Esophagus squamous epithelium (tissue), 5 donors: ENCODE measurements at places on chromosomes 6 and 20. TPM values are rescaled to one million over a fixed set of nuclear protein-coding genes. Genes with fewer than 3 reads are reported as not detected.
A peak's percentile ranks its signal among the peaks of the same experiment; 100 is the strongest.

The SLC22A2 gene
- not detected for total RNA-seq

The ZSCAN12 gene
- 4.0 TPM for total RNA-seq

The ENPP1 gene
- 0.76 TPM for total RNA-seq

The TSPYL1 gene
- total RNA-seq, result 55.5 TPM

The ZNF334 gene
- 0.27 TPM for total RNA-seq

GRCh38 chr20:24149881-24150307 is 161.3 kb upstream of the GGTLC1 start:
- no peaks in the 10 kb centered on the region for H3K27me3 ChIP-seq
- H3K36me3 ChIP-seq, result no peaks in the 10 kb centered on the region
- no peak for DNase-seq
- no peaks in the 10 kb centered on the region for H3K4me1 ChIP-seq
- H3K27ac ChIP-seq, result no peak overlapping the region
- no peak overlapping the region for H3K4me3 ChIP-seq

DNA sequence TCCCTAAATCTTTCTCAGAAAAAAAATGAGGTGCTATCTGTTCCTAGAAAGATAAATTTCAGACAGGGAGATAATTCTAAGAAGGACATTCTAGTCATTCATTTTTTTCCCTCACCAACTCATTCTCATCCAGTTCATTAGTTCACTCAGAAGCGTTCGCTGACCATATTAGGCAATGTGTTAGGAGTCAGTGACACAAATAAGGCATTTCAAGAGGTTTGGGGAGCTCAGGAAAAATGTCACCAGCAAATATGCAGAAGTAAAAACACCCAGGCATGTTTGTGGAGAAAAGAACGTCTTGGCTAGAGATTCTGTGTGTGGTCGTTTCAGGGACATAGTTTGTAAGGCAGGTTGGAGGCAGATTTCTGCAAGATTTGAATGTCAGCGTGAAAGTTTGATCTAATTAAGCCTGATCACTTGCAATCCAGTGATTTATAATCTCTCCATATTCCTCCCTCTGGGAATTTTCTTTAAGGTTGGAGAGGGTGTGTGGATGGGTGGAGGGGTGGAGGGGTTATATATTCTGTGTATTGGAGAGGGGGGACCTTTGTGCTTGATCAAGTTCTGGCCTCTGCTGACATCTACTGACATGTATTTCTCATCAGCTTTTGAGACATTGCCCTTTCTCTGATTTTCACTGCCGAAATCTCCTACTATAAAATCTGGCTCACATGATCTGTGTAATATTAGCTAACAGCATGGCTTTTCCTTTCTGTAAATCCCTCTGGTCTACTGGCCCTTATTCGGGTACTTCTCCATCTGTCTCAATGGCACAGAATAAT is 3.6 kb downstream of the MYCT1 start:
- no peak overlapping the region for H3K27ac ChIP-seq
- H3K36me3 ChIP-seq, result no peaks in the 10 kb centered on the region
- DNase-seq, result no peak
- peak overlapping the region; percentile 27 for H3K4me3 ChIP-seq
- H3K4me1 ChIP-seq, result no peaks in the 10 kb centered on the region
- H3K27me3 ChIP-seq, result no peaks in the 10 kb centered on the region

GRCh38 chr6:168778201-168778600 is 337.2 kb downstream of the SMOC2 start:
- no peak overlapping the region for H3K4me3 ChIP-seq
- no peaks in the 10 kb centered on the region for H3K27me3 ChIP-seq
- peaks cover 5% of the 10 kb centered on the region for H3K4me1 ChIP-seq
- no peaks in the 10 kb centered on the region for H3K36me3 ChIP-seq

DNA sequence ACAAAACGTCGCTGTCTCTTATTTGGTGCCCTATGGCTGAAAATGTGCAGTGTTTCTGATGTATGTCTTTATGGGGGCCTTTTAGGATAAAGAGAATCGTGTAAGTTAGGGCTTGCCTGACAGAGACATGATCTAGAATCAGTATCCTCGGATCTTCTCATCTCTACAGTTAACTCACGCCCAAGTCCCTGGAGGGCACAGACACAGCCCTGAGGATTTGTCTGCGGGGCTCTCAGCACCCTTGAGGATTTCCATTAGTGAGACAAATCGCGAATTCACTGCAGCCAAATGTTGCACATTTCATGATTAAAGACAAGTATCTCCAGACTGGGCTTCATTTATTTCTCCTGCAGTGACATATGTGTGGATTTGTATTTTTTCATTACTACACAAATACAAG is 552.7 kb downstream of the C6orf118 start:
- no peak for DNase-seq
- H3K27ac ChIP-seq, result no peak overlapping the region
- H3K4me1 ChIP-seq, result no peaks in the 10 kb centered on the region
- H3K4me3 ChIP-seq, result no peak overlapping the region
- H3K27me3 ChIP-seq, result no peaks in the 10 kb centered on the region

DNA sequence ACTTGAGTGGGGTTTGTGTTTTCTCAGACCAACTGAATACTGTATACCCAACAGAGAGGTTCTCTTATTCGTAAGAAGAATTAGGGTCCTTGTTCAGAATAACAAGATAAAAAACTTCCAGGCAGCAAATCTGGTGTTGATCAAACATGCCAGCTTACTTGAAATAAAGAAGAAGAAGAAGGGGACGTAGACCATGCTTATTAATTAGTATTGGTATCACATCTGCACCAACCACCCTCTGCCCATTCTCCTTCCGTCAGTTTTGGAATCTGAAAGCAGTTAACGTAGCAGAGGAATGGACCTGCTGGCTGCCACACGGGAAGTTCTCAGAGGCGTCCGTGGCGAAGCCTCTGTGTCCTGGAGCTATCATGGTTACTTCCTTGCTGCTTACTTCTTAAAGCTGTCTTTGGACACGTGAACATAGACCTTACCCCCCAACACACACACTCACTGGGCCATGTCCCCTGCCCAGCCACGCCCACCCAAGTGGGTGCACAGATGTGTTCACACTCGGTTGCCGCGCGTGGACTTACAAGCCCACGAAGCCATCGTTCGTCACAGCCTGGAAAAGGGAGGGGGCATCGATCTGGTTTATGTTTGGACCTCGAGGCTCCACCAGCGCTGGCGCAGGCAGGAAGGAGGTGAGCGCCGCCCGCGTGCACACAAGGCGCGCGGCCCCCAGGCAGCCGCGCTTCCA is 4.1 kb upstream of the DLL1 start:
- H3K4me3 ChIP-seq, result peak overlapping the region; percentile 33
- no peak for DNase-seq
- H3K4me1 ChIP-seq, result peaks cover 37% of the 10 kb centered on the region
- H3K36me3 ChIP-seq, result no peaks in the 10 kb centered on the region
- peaks cover 13% of the 10 kb centered on the region for H3K27me3 ChIP-seq
- H3K27ac ChIP-seq, result peak overlapping the region; percentile 45

The OLIG3 gene
- not detected for total RNA-seq

DNA sequence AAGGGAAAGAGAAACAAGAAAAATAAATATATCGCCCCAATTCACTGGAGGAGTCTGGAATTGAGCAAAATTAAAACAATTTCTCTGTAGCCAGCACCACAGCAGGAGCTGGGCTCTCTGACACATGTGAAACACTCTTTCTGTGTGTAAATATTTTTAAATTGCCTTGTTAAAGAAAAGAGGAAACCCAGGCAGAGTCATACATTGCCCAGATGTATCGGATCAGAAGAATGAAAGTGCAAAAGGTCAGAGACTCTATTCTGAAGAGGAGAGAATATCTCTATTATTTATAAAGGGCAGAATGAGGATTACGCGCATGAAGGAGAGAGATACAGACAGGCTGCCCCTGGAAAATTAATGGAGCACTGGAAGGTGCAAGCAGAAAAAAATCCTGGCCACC is 127.0 kb upstream of the MAN1A1 start:
- no peak overlapping the region for H3K27ac ChIP-seq
- DNase-seq, result no peak
- no peak overlapping the region for H3K4me3 ChIP-seq
- peaks cover 6% of the 10 kb centered on the region for H3K4me1 ChIP-seq
- no peaks in the 10 kb centered on the region for H3K36me3 ChIP-seq

DNA sequence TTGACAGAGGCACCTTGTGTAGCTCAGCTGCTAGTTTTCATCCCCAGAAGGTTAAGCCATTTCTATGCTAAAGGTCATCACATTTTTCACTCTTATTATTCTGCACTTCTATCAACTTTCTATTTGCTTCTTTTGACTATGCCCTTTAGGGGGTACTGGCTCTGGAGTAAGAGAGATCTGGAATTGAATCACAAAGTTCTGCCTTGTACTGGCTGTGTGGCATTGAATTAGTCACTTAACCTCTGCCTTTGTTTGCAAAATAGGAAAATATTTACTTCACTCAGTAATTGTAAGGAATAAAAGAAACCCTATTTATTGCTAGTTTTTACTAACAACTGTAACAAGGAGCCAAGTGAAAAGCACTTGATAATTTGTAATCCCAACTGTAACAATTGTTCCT is 56.8 kb upstream of the MTRF1L start:
- H3K36me3 ChIP-seq, result no peaks in the 10 kb centered on the region
- H3K27ac ChIP-seq, result no peak overlapping the region
- no peaks in the 10 kb centered on the region for H3K4me1 ChIP-seq
- no peak for DNase-seq

DNA sequence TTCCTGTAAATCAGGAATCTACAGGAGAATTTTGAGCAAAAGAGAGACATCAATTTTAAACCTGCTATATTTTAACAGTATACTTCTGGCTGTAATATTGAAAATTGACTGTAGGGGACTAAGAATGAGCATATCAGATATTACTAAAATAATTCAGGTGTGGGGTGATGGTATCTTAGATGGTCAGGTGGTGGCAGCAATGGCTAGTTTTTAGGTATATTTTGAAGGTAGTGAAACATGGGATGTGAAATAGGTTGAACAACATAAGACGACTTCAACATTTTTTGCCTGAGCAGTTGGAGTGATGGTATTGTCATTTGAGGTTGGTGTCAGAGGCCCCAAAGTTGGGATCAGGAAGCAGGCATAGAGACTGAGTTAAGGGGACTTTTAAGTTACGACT is 32.1 kb downstream of the FAM83B start:
- no peaks in the 10 kb centered on the region for H3K27me3 ChIP-seq
- H3K4me3 ChIP-seq, result no peak overlapping the region
- H3K4me1 ChIP-seq, result no peaks in the 10 kb centered on the region
- no peak for DNase-seq
